CD8-positive, alpha-beta memory T cell (primary cell): ENCODE measurements at places on chromosomes 2 and 18. TPM values are rescaled to one million over a fixed set of nuclear protein-coding genes. Genes with fewer than 3 reads are reported as not detected.

DNA sequence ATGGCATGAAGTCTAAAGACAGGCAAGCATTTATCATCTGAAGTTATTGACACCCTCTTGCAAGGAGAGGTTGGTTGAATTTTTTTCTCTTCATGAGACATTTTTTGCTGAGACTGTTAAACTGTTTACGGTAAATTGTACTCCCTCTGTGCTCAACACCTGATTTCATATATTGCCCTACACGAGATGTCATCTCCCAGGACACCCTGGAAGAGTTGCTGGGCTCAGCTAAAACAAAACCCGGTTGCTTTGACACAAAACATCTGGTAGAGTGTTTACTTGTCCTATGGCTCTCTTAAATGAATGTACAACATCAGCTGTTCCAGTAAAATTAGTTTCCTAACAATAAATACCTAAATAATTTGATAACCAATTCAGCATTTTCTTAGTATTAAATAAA lies 533.8 kb downstream of the SOCS6 start:
- no peaks in the 10 kb centered on the region for H3K36me3 ChIP-seq
- no peaks in the 10 kb centered on the region for H3K27me3 ChIP-seq
- H3K4me3 ChIP-seq, result no peak overlapping the region
- H3K27ac ChIP-seq, result no peak overlapping the region

- H3K4me3 ChIP-seq, result no peak overlapping the region
- DNase-seq, result no peak
- no peaks in the 10 kb centered on the region for H3K4me1 ChIP-seq
- H3K27ac ChIP-seq, result no peak overlapping the region
- no peaks in the 10 kb centered on the region for H3K36me3 ChIP-seq
- no peaks in the 10 kb centered on the region for H3K27me3 ChIP-seq
These were observed 27.5 kb downstream of the INSIG2 start for GRCh38 chr2:118115761-118116160.

- no peak for DNase-seq
- no peaks in the 10 kb centered on the region for H3K4me1 ChIP-seq
- H3K4me3 ChIP-seq, result no peak overlapping the region
- H3K27me3 ChIP-seq, result no peaks in the 10 kb centered on the region
- no peak overlapping the region for H3K27ac ChIP-seq
- no peaks in the 10 kb centered on the region for H3K36me3 ChIP-seq
These were observed 224.4 kb upstream of the APCDD1 start for GRCh38 chr18:10230072-10230471.

GCKR gene
- not detected for total RNA-seq

CNGA3 gene
- total RNA-seq, result not detected
